ENCODE measurements at places on chromosomes 1 and 21.

DNA sequence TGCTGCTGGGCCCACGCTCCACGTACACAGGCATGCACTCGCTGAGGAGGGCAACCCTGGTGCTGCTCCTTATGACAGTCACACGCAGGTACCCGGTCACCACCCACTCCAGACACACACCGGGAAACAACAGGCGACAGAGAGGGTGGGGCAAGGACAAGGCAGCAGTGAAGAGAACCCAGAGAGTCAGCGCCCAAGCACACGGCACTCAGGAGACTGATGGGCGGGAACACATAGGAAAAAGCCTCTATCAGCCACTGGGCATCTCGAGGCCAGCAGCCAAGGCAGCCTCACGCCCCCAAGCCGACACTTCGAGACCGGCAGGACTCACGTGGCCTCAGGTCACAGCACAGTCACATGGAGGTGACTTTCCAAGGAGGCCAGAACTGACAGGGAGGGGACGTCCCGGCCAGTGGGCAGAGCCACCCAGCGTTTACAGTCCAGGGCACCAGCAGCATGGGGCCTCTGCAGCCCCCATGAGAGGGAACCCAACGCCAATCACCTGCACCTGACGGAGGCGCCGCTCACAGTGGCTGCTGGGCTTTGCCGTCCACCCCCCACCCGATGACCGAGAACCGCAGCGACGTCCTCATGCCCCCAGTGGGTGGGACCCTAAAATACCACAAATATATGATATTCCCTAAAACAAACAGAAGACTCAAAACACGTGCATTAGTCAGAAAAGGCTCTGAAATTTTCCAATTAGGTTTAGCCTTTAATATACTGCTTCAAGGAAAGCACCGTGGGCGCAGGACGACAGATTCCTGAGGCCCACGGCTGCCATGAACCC is 19.7 kb downstream of the PTTG1IP start:
- no peak for DNase-seq

- peak; percentile 65 for DNase-seq
Measured at GRCh38 chr21:32940079-32941014, 85.4 kb upstream of the OLIG2 start.

DNA sequence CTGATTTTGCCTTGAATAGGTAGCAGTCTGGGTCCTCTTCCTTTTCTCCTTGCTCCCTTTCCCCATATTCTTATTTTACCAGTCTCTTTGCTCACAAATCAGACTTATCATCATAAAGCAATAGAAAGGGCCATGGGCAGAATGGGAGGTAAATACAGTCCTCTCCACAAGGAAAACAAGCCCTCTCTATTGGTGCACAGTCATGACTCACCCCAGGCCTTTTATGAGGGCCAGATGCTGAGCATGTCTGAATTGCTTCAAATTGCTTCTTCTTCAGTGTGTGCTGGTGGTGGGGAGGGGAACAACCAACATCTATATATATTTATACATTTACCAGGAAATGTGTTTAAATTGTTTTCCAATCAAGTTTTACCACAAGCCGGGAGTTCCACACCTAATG is 75.2 kb downstream of the GFI1 start:
- DNase-seq: peak; percentile 26

GRCh38 chr1:186662752-186663151 is 17.5 kb downstream of the PTGS2 start:
- no peak for DNase-seq

GRCh38 chr1:92778376-92778775 is 6.5 kb downstream of the EVI5 start:
- no peak for DNase-seq

- DNase-seq: no peak
Measured at GRCh38 chr1:109783436-109783835, 19.7 kb upstream of the EPS8L3 start.

DNA sequence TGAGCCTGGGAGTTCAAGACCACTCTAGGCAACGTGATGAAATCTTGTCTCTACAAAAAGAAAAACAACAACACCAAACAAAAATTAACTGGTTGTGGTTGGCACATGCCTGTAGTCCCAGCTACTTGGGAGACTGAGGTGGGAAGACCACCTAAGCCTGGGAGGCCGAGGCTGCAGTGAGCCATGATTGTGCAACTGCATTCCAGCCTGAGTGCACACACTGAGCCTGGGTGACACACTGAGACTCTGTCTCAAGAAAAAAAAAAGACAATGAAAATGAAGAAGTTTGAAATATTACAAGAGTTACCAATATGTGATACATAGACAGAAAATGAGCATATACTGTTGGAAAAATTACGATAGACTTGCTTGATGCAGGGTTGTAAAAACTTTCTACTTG is 31.9 kb downstream of the PDC start:
- no peak for DNase-seq

DNA sequence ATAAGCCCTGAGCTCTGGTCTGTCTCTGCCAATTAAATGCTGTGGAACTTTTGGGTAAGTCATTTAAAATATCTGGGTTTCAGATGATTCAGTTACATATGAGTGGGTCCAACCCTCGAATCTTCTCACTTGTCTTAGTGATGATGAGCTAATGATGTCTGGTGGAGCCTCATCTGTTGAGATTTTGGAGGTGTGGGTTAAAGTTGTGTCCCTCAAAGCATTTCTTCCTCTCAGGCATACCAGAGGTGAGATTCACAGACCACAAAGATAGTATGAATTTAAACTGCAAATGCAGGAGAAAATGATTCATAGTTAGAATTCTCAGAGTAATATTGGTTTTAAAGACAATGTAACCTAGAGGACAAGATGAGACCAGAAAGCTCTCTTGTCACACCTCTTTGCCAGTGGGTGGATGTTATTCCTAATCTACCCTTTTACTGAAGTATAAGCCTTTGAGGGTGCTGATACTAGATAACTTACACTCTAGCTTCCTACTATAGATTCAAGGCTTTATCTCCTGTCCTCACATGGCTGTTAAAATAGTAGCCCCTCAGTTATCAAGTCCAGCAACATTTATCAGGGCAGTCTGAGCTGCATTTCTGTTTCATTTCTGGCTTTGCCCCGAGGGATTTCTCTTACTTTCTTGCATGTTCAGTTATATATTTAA is 90.7 kb downstream of the MT1HL1 start:
- DNase-seq: no peak

DNA sequence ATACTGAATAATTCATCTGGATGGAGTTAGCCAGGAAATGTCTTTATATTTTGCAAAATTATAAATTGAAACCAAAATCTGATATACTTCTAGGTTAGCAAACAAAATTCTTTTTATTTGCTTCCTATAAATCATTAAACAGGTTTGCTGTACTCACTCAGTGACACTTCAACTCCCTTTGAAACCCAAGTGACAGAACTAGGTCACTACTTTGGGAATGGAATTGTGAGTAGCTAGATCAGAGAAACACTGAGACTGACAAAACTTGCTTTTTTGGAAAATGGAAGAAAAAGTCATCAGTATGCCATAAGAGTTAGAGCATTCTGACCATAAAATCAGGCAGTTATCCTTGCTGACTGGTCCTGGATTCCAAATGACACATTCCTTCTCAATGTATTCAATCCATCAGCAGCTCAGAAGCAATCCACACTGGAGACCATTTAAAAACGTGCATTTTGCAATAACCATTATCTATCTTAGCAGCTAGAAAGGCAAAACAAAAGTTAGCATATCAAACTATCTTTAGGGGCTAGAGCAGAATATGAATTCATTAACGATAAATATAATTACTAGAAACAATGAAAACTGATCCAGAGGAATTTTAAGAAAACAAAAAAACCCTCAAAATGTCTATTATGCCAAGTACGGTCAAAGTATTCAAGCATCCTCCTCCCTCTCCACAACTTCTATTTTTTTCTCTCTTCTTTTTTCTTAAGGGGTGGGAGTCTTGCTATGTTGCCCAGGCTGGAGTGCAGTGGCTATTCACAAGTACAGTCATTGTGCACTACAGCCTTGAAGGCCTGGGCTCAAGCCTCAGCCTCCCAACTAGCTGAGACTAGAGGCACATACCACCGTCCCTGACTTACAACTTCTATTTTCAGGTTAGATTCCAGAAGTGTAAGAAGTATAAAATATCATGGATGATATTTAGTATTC is 60.1 kb downstream of the HNRNPR start:
- no peak for DNase-seq

- DNase-seq: no peak
Measured at GRCh38 chr1:202367271-202367670, 18.8 kb downstream of the PPP1R12B start.

DNA sequence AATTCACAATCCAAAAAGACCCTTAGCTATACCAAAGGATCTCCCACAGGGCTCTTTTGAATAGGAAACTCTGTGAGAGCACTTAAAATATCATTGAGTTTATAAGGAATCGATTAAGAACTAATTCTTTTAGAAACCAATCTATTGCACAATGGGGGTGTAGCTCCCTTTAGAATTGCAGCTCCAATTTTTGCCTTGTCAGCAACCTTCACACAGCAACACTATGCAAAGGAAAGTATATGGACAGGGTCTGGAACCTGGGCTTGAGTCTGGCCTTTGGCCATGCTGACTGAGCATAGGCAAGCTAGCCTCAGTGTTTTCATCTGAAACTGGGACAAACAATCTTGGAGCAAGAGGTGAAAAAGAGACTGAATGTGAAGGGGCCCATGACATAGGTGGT is 17.2 kb upstream of the FAM78B start:
- DNase-seq: no peak

GRCh38 chr1:117732065-117732797 is 126.4 kb downstream of the TENT5C start:
- no peak for DNase-seq

DNA sequence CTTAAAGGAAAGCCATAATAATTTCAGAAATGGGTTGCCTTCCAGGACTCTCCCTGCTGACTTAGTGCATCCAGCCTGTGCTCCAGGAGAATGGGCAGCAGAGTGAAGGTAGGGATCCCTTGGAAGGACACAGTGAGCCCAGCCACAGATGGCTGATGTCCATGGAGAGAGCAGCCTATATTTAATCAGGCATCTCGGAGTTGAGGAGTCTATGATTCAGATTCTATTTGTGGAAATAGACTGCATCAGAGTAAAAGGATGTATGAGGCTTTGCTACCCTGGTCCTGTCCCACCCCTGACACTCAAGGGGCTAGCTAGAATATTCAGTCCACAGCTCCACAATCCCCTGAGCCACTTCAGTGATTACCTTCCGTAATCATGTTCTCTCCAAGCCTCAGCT is 43.8 kb upstream of the PBX1 start:
- DNase-seq: no peak

DNA sequence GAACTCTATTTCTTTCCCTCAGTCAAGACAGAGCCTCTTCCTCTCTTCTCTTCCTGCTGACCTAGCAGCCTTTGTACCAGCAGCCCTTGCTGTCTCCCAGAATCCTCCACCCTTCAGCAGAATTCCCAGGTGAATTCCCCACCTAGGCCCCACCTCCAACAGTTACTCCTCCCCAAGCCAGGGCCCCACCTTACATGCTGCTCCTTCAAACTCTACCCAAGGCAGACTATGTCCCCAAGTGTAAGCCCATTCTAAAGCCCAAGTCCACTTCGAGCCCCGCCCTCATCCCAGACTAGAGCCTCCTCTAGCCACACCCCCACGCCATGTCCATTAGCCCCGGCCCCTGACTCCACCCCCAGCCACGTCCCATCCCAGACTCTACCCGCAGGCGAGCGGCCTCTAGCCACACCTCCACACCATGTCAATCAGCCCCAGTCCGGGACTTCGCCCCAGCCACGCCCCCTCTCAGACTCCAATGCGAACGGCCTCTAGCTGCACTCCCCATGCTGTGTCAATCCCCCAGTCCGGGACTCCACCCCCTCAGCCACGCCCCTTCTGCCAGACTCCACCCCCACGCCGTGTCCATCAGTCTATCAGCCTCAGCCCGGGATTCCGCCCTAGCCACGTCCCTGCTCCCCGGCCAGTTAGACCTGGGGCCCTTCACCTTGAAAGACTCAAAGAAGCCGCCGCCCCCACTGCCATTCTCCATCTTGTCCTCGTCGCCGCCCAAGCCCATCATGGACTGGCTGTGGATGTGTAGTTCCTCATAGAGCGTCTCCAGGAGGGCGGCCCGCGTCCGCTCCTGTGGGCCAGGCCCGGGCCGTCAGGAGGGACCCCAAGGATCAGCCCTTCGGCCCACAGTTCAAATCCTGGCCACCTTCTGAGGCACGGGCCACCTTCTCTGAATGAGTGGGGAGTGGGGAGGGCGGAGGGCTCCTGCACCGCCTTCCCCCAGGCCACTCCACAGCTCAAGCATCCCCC is 61.3 kb downstream of the RAP1GAP start:
- no peak for DNase-seq

DNA sequence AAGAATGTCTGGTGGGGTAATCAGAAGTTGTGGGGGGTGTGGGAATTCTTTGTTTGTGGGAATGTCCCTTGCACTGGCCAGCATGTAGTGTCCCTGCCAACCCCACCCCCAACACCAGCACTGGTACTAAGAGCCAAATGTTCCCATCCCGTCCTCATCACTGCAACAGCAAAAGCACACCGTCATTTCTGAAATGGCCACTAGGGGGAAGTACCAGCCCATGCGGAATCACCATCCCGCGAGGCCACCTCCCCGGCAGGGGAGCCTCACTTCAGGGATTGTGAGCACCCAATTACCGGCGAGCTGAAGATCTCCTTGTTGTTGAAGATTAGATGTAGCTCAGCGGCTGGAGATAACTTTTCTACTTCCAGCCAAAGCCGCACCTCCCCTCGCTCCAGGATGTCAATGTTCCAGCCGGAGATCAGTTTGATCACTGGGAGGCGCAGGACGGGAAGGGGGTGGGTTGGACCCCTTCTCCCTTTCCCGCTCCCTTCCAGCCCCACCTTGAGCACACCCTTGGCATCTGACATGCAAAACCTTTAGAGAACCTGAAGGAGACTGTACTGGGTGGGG is 41.0 kb downstream of the MYOM3 start:
- DNase-seq: peak; percentile 75

- no peak for DNase-seq
Measured at GRCh38 chr1:153430166-153430553, 13.8 kb downstream of the S100A7A start.

Measured in CD4-positive, alpha-beta T cell treated with Interleukin-2 at 100 ng/mL for 4 hours (primary cell).